ENCODE measurements at places on chromosomes 12 and 14. TPM values are rescaled to one million over a fixed set of nuclear protein-coding genes. Genes with fewer than 3 reads are reported as not detected.

GRCh38 chr12:52427083-52427482 is 7.1 kb downstream of the KRT75 start:
- DNase-seq: no peak
- peaks cover 57% of the 10 kb centered on the region for H3K27me3 ChIP-seq
- no peak overlapping the region for H3K27ac ChIP-seq
- no peaks in the 10 kb centered on the region for H3K4me1 ChIP-seq
- no peak overlapping the region for H3K4me3 ChIP-seq
- no peaks in the 10 kb centered on the region for H3K36me3 ChIP-seq

GRCh38 chr12:75655315-75655806 is 144.0 kb upstream of the KRR1 start:
- H3K27ac ChIP-seq: peak overlapping the region; percentile 32
- peaks cover 3% of the 10 kb centered on the region for H3K36me3 ChIP-seq
- H3K27me3 ChIP-seq: no peaks in the 10 kb centered on the region
- H3K4me3 ChIP-seq: no peak overlapping the region

The TCL1B gene
- not detected for total RNA-seq

DNA sequence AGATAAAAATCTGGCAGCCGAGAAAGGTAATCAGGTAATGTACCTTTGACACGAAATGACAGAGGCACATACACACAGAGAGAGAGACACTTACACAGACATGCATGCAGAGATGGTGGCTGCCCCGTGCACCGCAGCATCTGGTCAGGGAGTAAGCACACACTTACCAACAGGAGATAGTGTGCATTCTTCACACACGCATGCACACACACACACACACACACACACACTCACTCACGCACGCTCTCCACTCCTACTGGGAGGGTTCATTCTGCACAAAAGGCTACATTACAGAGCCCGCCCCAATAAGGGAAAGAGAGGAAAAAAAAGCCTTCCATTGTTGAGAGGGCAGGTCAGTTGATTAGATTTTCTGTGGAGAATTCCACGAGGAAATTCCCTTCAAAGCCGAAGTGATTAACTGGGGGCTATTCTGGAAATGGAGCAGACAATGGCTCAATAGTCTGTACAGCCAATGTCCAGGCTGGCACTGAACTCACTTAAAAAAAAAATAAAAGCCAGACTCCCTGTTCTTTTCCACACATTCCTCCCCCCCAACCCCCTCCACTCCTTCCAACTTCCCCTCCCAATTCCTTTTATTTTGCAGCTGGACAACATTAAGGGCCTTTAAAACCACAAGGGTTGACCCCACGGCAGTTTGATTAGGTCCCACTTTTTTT is 1.4 kb upstream of the SOX5 start:
- no peak overlapping the region for H3K4me3 ChIP-seq
- no peaks in the 10 kb centered on the region for H3K27me3 ChIP-seq
- H3K27ac ChIP-seq: no peak overlapping the region
- no peaks in the 10 kb centered on the region for H3K4me1 ChIP-seq

DNA sequence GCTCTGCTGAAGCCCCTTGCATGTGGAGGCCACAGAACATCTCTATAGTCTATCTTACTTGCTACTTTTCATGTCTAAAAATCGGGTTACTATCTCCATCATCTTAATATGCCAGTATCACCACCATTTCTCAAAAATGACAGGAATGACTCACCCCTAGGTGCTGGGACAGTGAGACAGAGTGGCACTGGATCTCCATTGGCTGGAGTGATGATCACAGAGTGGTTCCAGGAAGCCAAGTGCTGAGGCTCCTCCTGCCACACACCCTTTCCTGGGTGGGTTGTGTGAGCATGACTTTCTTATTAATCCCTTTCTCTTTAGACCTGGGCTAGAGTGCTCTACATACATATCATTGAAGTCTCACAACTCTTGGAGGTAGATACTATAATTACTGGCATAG is 3.3 kb upstream of the ASCL1 start:
- DNase-seq: no peak
- peaks cover 3% of the 10 kb centered on the region for H3K36me3 ChIP-seq
- H3K27ac ChIP-seq: no peak overlapping the region
- peaks cover 79% of the 10 kb centered on the region for H3K27me3 ChIP-seq
- H3K4me1 ChIP-seq: peaks cover 8% of the 10 kb centered on the region

Measured in T-helper 17 cell (primary cell).